ENCODE measurements at places on chromosomes 13 and 19. TPM values are rescaled to one million over a fixed set of nuclear protein-coding genes. Genes with fewer than 3 reads are reported as not detected.

- no peaks in the 10 kb centered on the region for H3K4me1 ChIP-seq
- no peak overlapping the region for H3K27ac ChIP-seq
- H3K27me3 ChIP-seq: no peaks in the 10 kb centered on the region
- H3K4me3 ChIP-seq: no peak overlapping the region
Measured at GRCh38 chr13:26820871-26821270, 60.3 kb upstream of the GPR12 start.

DNA sequence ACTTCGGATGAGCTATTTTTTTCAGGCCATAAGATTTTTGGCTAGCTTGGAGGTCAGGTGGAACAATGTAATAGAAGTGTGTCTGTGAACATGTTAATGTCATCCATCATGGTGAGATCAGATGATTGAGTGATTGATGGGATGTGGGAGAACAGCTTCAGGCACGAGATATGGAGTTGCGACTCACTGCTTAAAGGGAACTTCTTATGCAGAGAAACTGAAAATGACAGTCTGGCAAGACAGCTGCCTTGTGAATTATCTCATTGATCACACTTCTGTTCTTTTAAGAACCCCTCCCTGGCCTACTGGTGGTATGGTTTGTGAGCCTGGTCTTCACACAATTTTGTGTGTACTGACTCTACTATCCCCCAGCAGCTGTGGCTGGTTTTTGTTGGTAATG is 96.0 kb downstream of the OLFM4 start:
- H3K27ac ChIP-seq: no peak overlapping the region
- H3K36me3 ChIP-seq: no peaks in the 10 kb centered on the region
- no peak overlapping the region for H3K4me3 ChIP-seq
- no peaks in the 10 kb centered on the region for H3K4me1 ChIP-seq

GRCh38 chr19:56084835-56085536 is 36.1 kb downstream of the ZNF787 start:
- no peak overlapping the region for H3K4me3 ChIP-seq
- H3K4me1 ChIP-seq: peaks cover 14% of the 10 kb centered on the region
- peaks cover 12% of the 10 kb centered on the region for H3K36me3 ChIP-seq
- H3K27ac ChIP-seq: peak overlapping the region; percentile 65

GRCh38 chr19:23817519-23817918 is 58.8 kb upstream of the ZNF681 start:
- H3K4me1 ChIP-seq: no peaks in the 10 kb centered on the region
- H3K4me3 ChIP-seq: no peak overlapping the region
- no peak overlapping the region for H3K27ac ChIP-seq
- no peaks in the 10 kb centered on the region for H3K27me3 ChIP-seq
- H3K36me3 ChIP-seq: no peaks in the 10 kb centered on the region
- no peak for DNase-seq

- H3K4me3 ChIP-seq: no peak overlapping the region
- peak; percentile 56 for DNase-seq
- no peaks in the 10 kb centered on the region for H3K27me3 ChIP-seq
- no peaks in the 10 kb centered on the region for H3K36me3 ChIP-seq
Measured at GRCh38 chr13:111558700-111559088, 238.3 kb downstream of the TEX29 start.

DNA sequence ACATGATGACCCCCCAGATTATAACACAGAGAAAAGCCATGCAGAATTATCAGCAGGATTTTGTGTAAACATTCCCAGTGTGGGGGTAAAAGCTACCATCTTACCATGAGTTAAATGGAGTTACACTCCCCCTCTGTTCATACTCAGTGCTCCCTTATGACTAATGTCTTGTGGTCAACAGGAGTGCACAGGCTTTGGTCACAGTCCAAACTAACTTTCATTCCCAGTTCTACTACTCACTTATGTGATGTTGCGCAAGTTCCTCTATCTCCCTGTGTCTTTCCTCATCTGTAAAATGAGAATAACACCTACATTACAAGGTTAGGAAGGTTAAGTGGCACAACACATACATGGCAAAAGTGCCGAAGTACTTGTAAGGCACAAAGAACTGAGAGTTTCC is 277.9 kb downstream of the RBM26 start:
- H3K36me3 ChIP-seq: no peaks in the 10 kb centered on the region
- no peak overlapping the region for H3K27ac ChIP-seq
- H3K4me1 ChIP-seq: no peaks in the 10 kb centered on the region

GRCh38 chr13:51130348-51130747 is 19.3 kb upstream of the C13orf42 start:
- no peak overlapping the region for H3K4me3 ChIP-seq
- H3K27me3 ChIP-seq: no peaks in the 10 kb centered on the region
- H3K27ac ChIP-seq: no peak overlapping the region
- H3K4me1 ChIP-seq: peaks cover 6% of the 10 kb centered on the region
- no peak for DNase-seq

GRCh38 chr19:15457701-15458484 is 6.5 kb downstream of the RASAL3 start:
- H3K4me3 ChIP-seq: no peak overlapping the region
- no peaks in the 10 kb centered on the region for H3K27me3 ChIP-seq
- H3K27ac ChIP-seq: no peak overlapping the region
- DNase-seq: no peak

- no peaks in the 10 kb centered on the region for H3K36me3 ChIP-seq
- peaks cover 5% of the 10 kb centered on the region for H3K4me1 ChIP-seq
- no peak overlapping the region for H3K27ac ChIP-seq
- no peak overlapping the region for H3K4me3 ChIP-seq
- no peak for DNase-seq
- H3K27me3 ChIP-seq: peaks cover 46% of the 10 kb centered on the region
Measured at GRCh38 chr19:676007-676338, 219 bp upstream of the FSTL3 start.

GRCh38 chr13:52785739-52786138 is 46.1 kb upstream of the CNMD start:
- no peaks in the 10 kb centered on the region for H3K36me3 ChIP-seq
- no peak for DNase-seq
- no peaks in the 10 kb centered on the region for H3K27me3 ChIP-seq
- H3K4me3 ChIP-seq: no peak overlapping the region
- H3K4me1 ChIP-seq: no peaks in the 10 kb centered on the region

DNA sequence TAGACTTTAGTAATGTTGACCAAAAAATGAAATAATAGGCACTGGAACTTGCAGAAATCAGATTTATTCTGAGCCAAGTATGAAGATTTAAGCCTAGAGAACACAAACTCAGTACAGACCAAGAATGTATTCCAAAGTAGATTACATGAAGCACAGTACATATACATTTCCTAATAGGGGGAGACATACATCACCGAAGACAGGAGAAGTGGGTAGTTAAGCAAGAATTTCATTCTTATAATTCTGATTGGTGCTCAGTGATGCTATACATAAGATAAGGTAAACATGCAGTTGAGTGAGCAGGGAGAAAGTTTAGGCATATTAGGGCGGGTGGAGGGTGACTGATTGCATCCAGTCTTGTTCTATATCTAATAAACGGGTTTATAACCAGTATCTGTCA is 2218.8 kb downstream of the PCDH9 start:
- H3K27me3 ChIP-seq: no peaks in the 10 kb centered on the region
- no peak overlapping the region for H3K27ac ChIP-seq
- H3K4me1 ChIP-seq: no peaks in the 10 kb centered on the region
- no peak overlapping the region for H3K4me3 ChIP-seq

GRCh38 chr19:35869327-35870123 is 1.2 kb downstream of the APLP1 start:
- H3K4me3 ChIP-seq: peak overlapping the region; percentile 69
- no peaks in the 10 kb centered on the region for H3K36me3 ChIP-seq
- peaks cover 10% of the 10 kb centered on the region for H3K4me1 ChIP-seq
- H3K27me3 ChIP-seq: peaks cover 84% of the 10 kb centered on the region
- no peak overlapping the region for H3K27ac ChIP-seq
- peak; percentile 84 for DNase-seq

- no peaks in the 10 kb centered on the region for H3K27me3 ChIP-seq
- no peak overlapping the region for H3K4me3 ChIP-seq
- H3K36me3 ChIP-seq: no peaks in the 10 kb centered on the region
- peak overlapping the region; percentile 30 for H3K27ac ChIP-seq
- H3K4me1 ChIP-seq: no peaks in the 10 kb centered on the region
- DNase-seq: no peak
Measured at GRCh38 chr19:29837448-29837981, 25.7 kb downstream of the CCNE1 start.

DNA sequence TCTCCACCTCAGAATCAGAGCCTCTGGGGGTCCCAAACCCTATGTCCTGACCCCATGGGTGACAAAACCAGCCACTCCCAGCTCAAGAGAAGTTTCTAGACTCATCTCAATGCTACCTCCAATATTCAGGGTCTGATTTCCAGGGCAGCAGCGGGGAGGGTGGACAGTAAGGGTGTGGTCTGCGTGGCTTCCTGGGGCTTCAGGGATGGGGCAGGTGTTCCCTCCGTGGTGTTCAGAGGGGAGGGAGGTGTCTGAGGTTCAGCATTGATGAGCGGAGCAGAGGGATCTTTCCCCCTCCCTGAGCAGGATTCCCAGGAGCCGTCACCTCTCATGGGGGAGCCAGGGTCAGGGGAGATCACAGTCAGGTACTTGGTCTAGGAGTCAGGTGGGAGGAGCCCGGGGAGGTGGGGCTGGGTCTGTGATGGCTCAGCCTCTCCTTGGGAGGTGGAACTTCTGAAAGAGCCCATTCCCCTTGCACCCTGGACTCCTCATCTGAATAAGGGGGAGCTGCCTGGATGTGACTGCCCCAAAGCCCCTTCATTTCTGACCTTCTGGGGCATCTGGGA is 2.9 kb downstream of the LILRA2 start:
- H3K27ac ChIP-seq: no peak overlapping the region
- no peak for DNase-seq
- H3K4me3 ChIP-seq: no peak overlapping the region

- H3K27ac ChIP-seq: no peak overlapping the region
- no peaks in the 10 kb centered on the region for H3K36me3 ChIP-seq
- DNase-seq: no peak
- peaks cover 19% of the 10 kb centered on the region for H3K27me3 ChIP-seq
Measured at GRCh38 chr19:17599780-17600179, 44.3 kb downstream of the COLGALT1 start.

- H3K27ac ChIP-seq: no peak overlapping the region
- no peak overlapping the region for H3K4me3 ChIP-seq
- DNase-seq: peak; percentile 84
- H3K27me3 ChIP-seq: peaks cover 10% of the 10 kb centered on the region
- H3K36me3 ChIP-seq: no peaks in the 10 kb centered on the region
Measured at GRCh38 chr19:30799865-30800755, 427.9 kb downstream of the ZNF536 start.

- no peaks in the 10 kb centered on the region for H3K27me3 ChIP-seq
- no peaks in the 10 kb centered on the region for H3K36me3 ChIP-seq
- peaks cover 14% of the 10 kb centered on the region for H3K4me1 ChIP-seq
- no peak overlapping the region for H3K4me3 ChIP-seq
Measured at GRCh38 chr19:14166999-14167575, 30.7 kb upstream of the ASF1B start.

- H3K27ac ChIP-seq: no peak overlapping the region
- no peaks in the 10 kb centered on the region for H3K27me3 ChIP-seq
- DNase-seq: peak; percentile 89
- H3K4me1 ChIP-seq: peaks cover 6% of the 10 kb centered on the region
- no peaks in the 10 kb centered on the region for H3K36me3 ChIP-seq
Measured at GRCh38 chr19:17703824-17704463, 15.3 kb upstream of the MAP1S start.

- H3K4me1 ChIP-seq: peaks cover 31% of the 10 kb centered on the region
- no peak for DNase-seq
- H3K4me3 ChIP-seq: no peak overlapping the region
- H3K27me3 ChIP-seq: no peaks in the 10 kb centered on the region
Measured at GRCh38 chr13:24207841-24208667, 47.5 kb downstream of the SPATA13 start.

DNA sequence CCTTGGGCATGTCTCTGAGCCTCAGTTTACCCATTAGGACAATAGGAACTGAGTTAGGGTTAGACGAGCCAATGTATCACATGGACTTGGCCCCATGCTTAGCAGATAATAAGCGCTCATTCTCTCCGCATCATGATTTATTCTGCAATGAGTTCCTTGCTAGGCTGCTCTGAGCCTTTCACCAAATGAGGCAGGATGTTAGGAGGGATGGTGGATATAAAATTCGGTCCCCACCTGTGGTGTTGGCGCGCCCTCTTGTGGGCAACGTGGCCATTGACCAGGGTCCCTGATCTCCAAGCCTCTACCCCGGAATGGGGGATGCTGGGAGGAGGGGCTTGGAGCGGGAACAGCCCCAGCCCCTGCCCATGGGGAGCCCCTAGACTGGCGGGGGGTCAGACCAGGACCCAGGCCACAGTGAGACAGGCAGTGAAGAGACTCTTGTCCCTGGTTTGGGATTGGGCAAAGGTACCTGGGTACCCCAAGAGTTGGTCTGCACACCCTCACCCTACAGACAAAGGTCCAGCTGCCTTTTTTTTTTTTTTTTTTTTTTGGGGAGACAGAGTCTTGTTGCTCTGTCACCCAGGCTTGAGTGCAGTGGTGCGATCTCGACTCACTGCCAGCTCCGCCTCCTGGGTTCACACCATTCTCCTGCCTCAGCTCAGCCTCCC is 43.9 kb downstream of the CERS4 start:
- H3K4me3 ChIP-seq: no peak overlapping the region
- H3K27ac ChIP-seq: no peak overlapping the region
- no peaks in the 10 kb centered on the region for H3K27me3 ChIP-seq
- H3K4me1 ChIP-seq: peaks cover 13% of the 10 kb centered on the region

DNA sequence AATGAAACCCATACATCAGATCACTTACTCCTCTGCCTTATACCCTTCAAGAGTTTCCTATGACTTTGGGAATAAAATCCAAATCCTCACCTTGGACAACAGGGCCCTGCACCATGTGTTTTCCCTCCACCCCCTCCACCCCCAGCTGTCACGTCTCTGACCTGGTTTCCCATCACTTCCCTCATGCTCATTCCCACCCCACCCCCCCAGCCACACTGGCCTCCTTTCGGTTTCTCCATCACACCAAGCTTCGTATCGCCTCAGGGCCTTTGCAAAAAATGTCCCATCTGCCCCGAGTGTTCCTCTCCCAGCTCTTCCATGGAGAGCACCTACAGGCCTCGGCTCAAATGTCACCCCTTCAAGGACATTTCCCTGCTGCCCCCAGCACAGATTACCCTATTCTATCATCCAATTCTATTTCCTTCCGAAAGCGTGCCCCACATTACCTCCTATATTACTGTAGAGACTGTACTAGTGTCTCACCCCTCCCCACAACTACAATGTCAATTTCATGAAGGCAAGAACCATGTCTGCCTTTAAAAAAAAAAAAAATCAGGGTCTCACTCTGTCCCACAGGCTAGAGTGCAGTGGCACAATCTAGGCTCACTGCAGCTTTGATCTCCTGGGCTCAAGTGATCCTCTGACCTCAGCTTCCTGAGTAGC is 16.8 kb upstream of the FFAR2 start:
- H3K27ac ChIP-seq: peak overlapping the region; percentile 46
- H3K27me3 ChIP-seq: peaks cover 10% of the 10 kb centered on the region
- DNase-seq: no peak
- no peak overlapping the region for H3K4me3 ChIP-seq
- peaks cover 9% of the 10 kb centered on the region for H3K4me1 ChIP-seq
- no peaks in the 10 kb centered on the region for H3K36me3 ChIP-seq

ARHGAP33 gene
- total RNA-seq: 14.4 TPM

CD37 gene
- total RNA-seq: 504 TPM

FUT3 gene
- total RNA-seq: not detected

CEACAM20 gene
- not detected for total RNA-seq

UBE2S gene
- total RNA-seq: 31.6 TPM

RAB3A gene
- 1.5 TPM for total RNA-seq

SPIB gene
- 76.6 TPM for total RNA-seq

ATP8A2 gene
- total RNA-seq: 0.09 TPM

PLPP2 gene
- total RNA-seq: 2.8 TPM

Measured in spleen (tissue), 13 donors.